Activated naive CD4-positive, alpha-beta T cell (primary cell): ENCODE measurements at places on chromosomes 12 and 14.

DNA sequence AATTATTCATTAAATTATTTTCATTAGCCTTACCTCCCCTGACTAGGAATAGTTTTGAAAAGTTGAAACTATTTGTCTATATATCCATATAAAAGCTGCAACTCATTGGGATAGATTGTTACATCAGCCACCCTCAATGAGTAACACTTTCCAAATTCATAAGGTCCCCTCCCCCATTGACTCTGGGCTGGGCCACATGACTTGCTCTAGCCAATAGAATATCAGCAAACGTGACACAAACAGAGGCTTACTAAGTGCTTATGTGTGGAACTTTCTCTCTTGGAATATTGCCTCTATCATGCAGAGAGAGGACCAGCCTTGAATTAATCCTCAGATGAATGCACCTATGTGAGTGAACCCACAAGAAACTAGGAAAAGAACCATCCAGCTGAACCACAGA is 213.7 kb downstream of the CCDC59 start:
- DNase-seq, result no peak

DNA sequence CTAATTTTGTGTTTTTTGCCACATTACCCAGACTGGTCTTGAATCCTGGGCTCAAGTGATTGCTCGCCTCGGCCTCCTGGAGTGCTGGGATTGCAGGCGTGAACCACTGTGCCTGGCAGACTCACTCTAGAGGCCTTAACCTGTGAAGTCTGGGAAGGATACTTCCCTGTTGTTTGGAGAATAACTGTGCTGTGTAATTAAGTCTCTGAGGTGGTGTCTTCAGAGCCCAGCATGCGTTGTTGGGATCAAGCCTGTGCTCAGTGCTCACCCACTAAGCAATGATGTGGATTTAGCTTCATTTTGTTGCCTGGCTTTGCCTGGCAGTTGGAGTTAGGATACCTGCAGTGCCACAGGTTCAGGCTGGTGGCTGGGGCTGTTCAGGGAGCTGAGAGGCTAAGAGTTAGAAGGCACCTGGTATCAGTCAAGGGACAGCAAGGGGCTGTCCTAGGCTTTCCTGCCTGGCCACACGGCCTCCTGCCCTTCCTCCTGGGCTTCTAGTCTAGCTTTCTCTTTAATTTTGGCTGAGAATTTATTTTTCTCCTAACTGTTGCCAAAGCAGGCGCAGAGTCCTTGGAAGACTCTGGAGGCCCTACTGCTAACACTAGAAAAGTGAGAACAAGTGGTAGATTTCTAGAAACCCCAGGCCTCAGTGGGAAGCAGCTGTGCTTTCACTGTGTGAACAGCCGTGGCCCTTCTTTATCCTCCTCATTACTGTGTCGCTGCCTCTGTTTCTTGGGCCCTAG is 38.5 kb downstream of the EP400 start:
- no peak for DNase-seq

- no peak for DNase-seq
Measured at GRCh38 chr14:92780444-92781232, 13.5 kb upstream of the GOLGA5 start.

- DNase-seq, result no peak
Measured at GRCh38 chr12:79685068-79685467, 5.7 kb downstream of the PAWR start.

GRCh38 chr14:42602336-42602845 is 995.7 kb downstream of the LRFN5 start:
- no peak for DNase-seq

DNA sequence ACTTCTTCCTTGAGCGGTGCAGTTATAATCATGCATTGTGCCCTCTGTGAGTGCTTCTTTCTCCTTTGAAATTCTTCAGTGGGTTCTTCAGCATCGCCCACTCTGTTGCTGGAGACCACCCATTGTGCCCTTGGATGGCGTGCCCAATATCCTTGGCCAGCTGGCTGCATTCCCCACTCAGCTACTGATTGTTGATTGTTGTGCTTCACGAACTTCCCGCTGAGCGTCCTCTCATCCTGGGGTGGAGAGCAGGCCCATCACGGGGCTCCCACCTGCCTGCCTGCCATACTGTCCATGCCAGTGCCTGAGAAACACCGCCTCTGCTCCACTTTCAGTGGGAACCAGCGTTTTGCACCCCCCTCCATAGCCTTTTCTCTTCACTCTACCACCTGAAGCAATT is 8.6 kb upstream of the SSTR1 start:
- no peak for DNase-seq

DNA sequence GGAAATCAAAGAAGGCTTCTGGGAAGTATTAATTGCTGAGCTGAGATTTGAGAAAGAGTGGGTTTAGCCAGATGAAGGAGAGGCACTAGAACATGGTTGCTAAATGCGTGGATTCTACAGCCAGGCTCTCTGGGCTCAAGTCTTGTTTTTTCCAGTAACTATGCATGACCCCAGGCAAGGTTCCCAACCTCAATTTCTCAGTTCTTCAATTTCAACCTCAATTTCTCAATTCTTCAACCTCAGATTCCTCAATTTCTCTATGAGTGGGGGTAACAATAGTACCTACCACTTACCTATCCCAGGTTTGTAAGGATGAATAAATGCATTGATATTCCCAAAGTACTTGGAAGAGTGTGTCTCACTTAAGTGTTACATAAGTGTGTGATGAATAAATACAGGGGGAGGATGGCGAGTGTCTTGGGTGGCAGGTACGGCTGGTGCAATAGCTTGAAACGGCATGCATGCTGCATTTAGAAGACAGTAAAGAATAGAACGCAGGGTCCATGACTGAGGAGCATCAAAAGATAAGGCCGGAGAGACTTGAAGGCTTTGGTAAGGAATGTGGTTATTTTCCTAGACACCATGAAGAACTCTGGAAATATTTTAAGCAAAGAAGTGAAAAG is 149.1 kb upstream of the ATP2B1 start:
- no peak for DNase-seq

DNA sequence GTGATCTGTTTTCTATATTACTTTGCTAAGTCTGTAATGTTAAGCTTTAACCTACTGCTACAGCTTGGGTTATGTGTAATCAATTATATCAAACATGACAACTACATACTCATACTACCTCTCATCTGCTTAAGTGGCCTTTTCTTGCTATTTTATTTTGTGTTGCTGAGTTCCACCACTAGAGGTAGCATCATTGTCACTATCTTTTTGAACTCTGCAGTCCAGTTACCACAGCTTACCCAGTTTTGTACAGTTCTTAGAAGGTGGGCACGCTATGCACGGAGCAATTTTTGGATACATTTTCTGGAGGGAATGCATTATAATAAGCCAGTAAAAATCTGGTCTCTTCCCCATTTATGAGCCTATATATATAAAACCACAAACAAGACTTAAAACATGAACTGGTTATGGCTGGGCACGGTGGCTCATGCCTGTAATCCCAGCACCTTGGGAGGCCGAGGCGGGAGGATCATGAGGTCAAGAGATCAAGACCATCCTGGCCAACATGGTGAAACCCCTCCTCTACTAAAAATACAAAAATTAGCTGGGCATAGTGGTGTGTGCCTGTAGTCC is 48.5 kb downstream of the SAV1 start:
- no peak for DNase-seq

- DNase-seq, result peak; percentile 87
Measured at GRCh38 chr12:54379398-54380201, 4.9 kb downstream of the ZNF385A start.

DNA sequence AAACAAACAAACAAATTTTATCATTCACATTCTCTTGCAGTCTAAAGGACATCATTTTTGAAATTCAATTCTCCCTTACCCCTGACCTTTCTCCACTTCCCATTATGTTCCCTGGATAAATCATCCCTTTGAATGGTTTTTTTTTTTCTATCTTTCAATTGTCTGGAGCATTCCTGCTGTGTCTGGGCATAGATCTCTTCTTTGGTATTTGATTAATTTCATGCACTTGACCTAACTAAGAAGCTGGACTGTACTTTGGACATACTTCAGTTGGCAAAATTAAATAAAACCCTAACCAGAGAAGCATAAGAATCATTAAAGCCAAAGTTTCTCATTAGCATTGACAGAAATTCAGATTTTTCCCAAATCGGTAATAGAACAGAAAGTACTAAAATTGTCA is 163.6 kb upstream of the BMP4 start:
- no peak for DNase-seq

DNA sequence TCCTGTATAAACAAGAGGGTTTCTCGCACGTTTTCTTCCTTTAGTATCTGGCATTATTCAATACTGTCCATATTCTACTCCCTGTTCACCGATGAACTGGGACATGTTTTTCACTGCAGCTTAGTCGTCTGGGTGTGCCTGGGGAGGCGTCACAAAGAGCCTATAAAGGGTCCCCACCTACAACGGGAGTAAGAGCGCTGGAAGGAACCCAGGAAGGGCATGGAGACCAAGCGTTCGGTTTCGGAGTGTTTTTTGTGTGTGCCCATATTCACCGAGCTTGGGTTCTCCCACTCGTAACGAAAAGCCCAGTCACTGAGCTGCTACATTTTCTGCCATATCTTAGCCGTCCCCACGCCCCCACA is 592 bp upstream of the USP15 start:
- DNase-seq, result no peak
